ENCODE measurements at places on chromosomes 13 and 19. TPM values are rescaled to one million over a fixed set of nuclear protein-coding genes. Genes with fewer than 3 reads are reported as not detected.
A peak's percentile ranks its signal among the peaks of the same experiment; 100 is the strongest.

NLRP4 gene
- 30.2 TPM for total RNA-seq

GRCh38 chr19:28396287-28396831 is 816.6 kb downstream of the UQCRFS1 start:
- H3K36me3 ChIP-seq = no peaks in the 10 kb centered on the region
- no peak overlapping the region for H3K4me3 ChIP-seq
- no peak overlapping the region for H3K27ac ChIP-seq
- no peak for DNase-seq
- H3K4me1 ChIP-seq = no peaks in the 10 kb centered on the region

- H3K4me1 ChIP-seq = peaks cover 7% of the 10 kb centered on the region
- peak; percentile 71 for DNase-seq
- H3K27ac ChIP-seq = no peak overlapping the region
- H3K36me3 ChIP-seq = no peaks in the 10 kb centered on the region
- no peaks in the 10 kb centered on the region for H3K27me3 ChIP-seq
These were observed 130.3 kb upstream of the SERP2 start for GRCh38 chr13:44243198-44243857.

DNA sequence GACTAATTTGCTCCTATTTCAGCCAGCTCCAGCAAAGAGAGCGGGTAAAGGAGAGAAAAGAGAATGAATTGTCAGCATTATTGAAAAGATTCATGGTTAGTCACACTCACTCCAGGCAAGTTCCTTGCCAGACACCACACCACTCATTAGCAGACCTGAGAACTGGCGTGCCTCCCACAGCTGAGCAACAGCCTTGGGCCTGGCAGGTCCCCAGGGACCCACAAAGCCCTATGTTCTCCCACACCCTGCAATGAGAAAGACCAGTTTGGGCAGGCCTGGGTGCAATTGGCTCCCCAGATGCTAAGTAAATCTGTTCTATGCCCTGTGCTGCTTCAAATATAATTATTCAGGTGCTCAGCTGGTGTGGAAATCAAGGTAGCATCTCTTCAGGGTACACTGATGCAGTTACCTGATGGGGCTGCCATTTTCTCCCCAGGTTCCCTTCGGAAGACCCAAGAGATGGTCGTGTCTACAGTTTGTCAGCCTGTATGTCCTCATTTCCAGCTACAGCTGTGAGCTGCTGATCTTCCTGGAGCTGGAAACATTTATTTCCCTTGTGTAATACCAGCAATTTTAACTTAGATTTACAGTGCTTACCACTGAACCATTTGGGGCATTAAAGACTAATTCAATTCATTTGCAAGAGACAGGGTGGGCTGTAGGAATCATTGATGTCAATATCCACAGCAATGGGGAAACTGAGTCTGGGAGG is 405.0 kb downstream of the COG6 start:
- H3K36me3 ChIP-seq = no peaks in the 10 kb centered on the region
- no peaks in the 10 kb centered on the region for H3K27me3 ChIP-seq
- peaks cover 28% of the 10 kb centered on the region for H3K4me1 ChIP-seq
- no peak overlapping the region for H3K4me3 ChIP-seq
- no peak overlapping the region for H3K27ac ChIP-seq

GRCh38 chr13:74978591-74978990 is 503.4 kb downstream of the TBC1D4 start:
- no peaks in the 10 kb centered on the region for H3K36me3 ChIP-seq
- H3K27ac ChIP-seq = no peak overlapping the region
- H3K4me3 ChIP-seq = no peak overlapping the region
- DNase-seq = no peak
- H3K27me3 ChIP-seq = no peaks in the 10 kb centered on the region

DNA sequence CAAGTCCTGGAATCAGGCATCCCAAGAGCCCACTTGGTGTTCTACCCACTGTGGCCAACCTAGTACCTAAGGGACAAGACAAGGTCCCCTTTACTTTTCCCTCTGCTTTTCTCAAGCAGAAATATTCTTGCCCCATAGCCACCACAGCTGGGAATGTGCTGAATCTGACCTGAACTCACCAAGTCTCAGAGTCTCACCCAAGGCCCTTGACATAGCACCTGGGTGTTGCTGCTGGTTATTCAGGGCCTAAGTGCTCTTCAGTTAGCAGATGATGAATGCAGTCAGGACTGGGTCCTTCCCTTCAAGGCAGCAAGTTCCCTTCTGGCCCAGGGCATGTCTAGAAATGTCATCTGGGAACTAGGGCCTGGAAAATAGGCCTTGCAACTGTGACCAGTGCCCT is 201.8 kb upstream of the SERP2 start:
- H3K4me1 ChIP-seq = 0 out of 2 replicates have a peak, but pooled peaks cover 2% of the 10 kb centered on the region
- no peaks in the 10 kb centered on the region for H3K36me3 ChIP-seq
- H3K27ac ChIP-seq = no peak overlapping the region
- no peak for DNase-seq
- no peak overlapping the region for H3K4me3 ChIP-seq
- no peaks in the 10 kb centered on the region for H3K27me3 ChIP-seq

DNA sequence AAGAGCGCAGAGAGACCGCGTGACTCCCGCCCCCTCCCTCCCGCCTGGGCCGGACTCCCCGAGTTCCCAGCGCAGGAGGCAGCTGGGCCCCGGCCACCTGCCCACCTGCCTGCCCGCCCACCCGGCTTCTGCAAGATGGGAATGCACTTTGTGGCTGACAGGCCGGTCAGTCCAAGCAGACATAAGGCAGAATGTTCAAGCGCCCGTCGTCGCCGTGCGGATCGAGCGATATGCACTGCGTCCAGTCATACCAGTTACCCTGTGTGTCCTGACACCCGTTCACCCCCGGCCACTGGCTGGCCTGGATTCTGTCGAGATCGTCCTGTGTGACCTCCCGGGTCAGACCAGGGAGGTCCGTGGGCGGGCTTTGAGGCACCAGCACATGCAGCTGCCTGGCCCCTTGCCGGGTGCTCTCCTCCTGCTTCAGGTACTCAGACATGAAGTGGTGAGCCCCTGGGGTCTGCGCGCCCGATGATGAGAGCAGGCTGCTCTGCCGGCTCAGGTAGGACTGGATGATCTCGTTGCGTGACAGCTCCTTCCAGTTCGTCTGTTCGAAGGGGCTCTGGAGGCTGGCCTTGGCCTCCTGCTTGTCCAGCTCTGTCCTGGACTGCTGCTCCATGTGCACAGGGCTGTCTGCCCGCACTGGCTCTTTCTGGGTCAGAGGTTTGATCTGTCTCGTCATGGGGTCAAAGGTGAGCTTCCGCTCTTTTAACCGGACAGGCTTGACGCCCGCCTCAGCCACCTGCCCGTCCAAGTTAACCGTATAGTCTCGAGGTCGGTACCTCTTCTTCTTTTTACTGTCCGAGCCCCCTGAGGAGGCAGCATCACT is 3.9 kb upstream of the SLC35E1 start:
- peaks cover 27% of the 10 kb centered on the region for H3K4me1 ChIP-seq
- no peaks in the 10 kb centered on the region for H3K36me3 ChIP-seq
- no peak overlapping the region for H3K27ac ChIP-seq
- DNase-seq = no peak
- no peaks in the 10 kb centered on the region for H3K27me3 ChIP-seq

DNA sequence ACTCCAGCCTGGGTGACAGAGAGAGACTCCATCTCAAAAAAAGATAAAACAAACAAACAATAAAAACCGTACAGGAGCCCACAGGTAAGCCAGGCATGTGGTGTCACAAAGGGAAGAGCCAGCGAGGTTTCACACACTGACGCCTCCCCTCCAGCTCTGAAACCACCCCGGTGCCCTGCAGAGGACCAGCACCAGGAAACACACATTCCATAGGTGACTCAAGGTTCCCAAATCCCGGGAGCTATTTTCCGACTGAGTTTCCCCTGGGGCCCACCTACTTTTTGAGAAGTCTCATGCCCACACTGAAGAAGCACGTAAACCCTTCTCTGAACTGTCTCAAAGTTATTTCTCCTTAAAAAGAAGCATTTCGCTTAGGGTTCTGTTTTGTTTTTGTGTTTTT is 40.3 kb downstream of the RHPN2 start:
- no peaks in the 10 kb centered on the region for H3K4me1 ChIP-seq
- no peaks in the 10 kb centered on the region for H3K36me3 ChIP-seq
- no peaks in the 10 kb centered on the region for H3K27me3 ChIP-seq
- DNase-seq = no peak
- H3K4me3 ChIP-seq = no peak overlapping the region
- H3K27ac ChIP-seq = no peak overlapping the region

GRCh38 chr19:1366296-1366695 is 17.4 kb upstream of the NDUFS7 start:
- H3K27ac ChIP-seq = no peak overlapping the region
- no peaks in the 10 kb centered on the region for H3K4me1 ChIP-seq
- H3K4me3 ChIP-seq = no peak overlapping the region
- H3K36me3 ChIP-seq = no peaks in the 10 kb centered on the region
- no peaks in the 10 kb centered on the region for H3K27me3 ChIP-seq
- no peak for DNase-seq

GRCh38 chr19:28609091-28609755 is 603.7 kb downstream of the UQCRFS1 start:
- H3K4me3 ChIP-seq = no peak overlapping the region
- no peak overlapping the region for H3K27ac ChIP-seq

DNA sequence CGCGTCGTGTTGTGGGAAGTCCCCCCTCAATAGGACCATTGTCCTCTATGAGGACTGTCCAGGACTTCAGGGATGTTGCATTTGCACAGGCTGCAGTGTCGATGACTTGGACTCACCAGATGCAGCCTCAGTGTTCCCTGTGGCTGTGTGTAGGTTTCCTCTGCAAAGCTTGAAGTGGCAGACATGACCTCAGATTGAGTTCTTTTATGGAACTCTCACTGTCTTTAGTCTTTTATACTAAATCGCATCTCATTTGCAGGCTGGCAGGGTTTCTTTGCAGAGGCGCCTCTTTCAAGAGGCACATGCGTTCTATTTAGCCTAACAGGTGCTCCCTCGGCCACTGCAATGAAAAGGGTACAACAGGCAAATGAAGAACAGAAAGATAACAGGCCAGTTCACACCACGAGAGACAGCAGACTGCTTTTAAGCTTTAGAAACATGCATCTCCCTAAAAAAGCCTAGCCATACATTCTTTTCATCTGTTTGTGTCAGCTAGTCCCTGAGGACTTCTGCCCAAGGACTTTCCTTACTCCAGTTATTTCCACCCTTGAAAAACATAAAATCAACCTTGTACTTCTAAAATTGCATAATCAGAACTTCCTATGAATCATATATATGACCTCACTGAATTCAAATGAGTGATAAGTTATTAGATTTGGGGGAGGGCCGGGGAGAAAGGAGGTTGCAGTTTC is 118.4 kb downstream of the RAB20 start:
- no peak overlapping the region for H3K27ac ChIP-seq
- H3K4me1 ChIP-seq = no peaks in the 10 kb centered on the region
- H3K27me3 ChIP-seq = no peaks in the 10 kb centered on the region
- no peak for DNase-seq

DNA sequence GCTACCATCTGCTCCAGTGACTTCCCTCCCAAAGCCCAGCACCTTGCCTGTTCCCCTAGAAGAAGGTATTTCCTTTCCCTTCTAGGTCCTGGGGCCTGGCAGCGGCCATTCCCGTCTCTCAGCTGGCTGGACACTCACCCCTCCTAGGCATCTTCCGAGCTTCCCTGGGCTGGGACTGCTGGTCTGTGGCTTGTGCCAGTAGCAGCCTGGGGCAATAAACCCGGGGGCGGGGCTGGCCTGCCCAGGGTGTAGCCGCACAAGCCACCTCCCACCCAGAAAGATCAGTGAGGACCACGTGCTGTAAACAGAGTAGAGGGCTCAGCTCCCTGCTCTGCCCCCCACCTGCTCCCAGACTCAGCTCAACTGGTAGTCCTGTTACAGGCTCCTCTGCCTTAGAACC is 15.0 kb downstream of the LIPE start:
- no peak for DNase-seq
- no peak overlapping the region for H3K4me3 ChIP-seq
- 0 out of 2 replicates have a peak, but pooled peaks cover 4% of the 10 kb centered on the region for H3K36me3 ChIP-seq
- H3K27ac ChIP-seq = no peak overlapping the region

DNA sequence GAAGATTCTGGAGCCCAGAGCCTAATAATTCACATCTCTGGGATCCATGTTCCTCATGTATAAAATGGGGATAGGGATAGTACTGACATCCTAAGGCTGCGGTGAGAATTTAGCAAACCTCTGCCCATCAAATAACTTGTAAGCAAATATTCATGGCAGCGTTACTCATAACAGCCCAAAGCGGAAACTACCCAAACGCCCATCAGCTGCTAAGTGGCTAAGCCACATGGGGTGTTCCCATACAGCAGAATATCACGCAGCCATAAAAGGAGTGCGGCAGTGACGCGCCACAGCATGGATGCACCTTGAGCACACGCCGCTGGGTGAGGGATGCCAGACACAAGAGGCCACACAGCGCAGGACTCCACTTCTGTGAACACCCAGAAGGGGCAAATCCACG is 19.7 kb downstream of the VRK3 start:
- H3K27ac ChIP-seq = no peak overlapping the region
- H3K27me3 ChIP-seq = no peaks in the 10 kb centered on the region

- H3K36me3 ChIP-seq = no peaks in the 10 kb centered on the region
- no peaks in the 10 kb centered on the region for H3K27me3 ChIP-seq
- H3K27ac ChIP-seq = no peak overlapping the region
- peak overlapping the region; percentile 3 for H3K4me3 ChIP-seq
- no peak for DNase-seq
These were observed 23.7 kb upstream of the GPR18 start for GRCh38 chr13:99281811-99282263.

GRCh38 chr13:33284916-33285315 is 639 bp downstream of the STARD13 start:
- H3K27ac ChIP-seq = no peak overlapping the region
- peaks cover 6% of the 10 kb centered on the region for H3K4me1 ChIP-seq
- H3K36me3 ChIP-seq = no peaks in the 10 kb centered on the region
- no peaks in the 10 kb centered on the region for H3K27me3 ChIP-seq

GRCh38 chr13:62906896-62907295 is 1491.2 kb upstream of the PCDH20 start:
- no peaks in the 10 kb centered on the region for H3K36me3 ChIP-seq
- no peak overlapping the region for H3K27ac ChIP-seq
- no peak for DNase-seq
- H3K27me3 ChIP-seq = no peaks in the 10 kb centered on the region
- H3K4me1 ChIP-seq = no peaks in the 10 kb centered on the region
- H3K4me3 ChIP-seq = no peak overlapping the region

- no peak overlapping the region for H3K4me3 ChIP-seq
- H3K27ac ChIP-seq = no peak overlapping the region
- H3K4me1 ChIP-seq = peaks cover 18% of the 10 kb centered on the region
- H3K36me3 ChIP-seq = no peaks in the 10 kb centered on the region
These were observed 12.8 kb downstream of the PDE4A start for GRCh38 chr19:10433131-10433536.

Measured in Karpas-422 (cell line).